Activated naive CD8-positive, alpha-beta T cell treated with anti-CD3 and anti-CD28 coated beads, Interleukin-2, amount 10 ng/mL, durations not matched to agents 7 days and 5 days (primary cell): ENCODE measurements at places on chromosomes 6 and 20.

GRCh38 chr20:23205611-23206041 is 119.5 kb upstream of the CD93 start:
- DNase-seq, result no peak

- no peak for DNase-seq
Measured at GRCh38 chr6:96468681-96469224, 52.9 kb upstream of the UFL1 start.

DNA sequence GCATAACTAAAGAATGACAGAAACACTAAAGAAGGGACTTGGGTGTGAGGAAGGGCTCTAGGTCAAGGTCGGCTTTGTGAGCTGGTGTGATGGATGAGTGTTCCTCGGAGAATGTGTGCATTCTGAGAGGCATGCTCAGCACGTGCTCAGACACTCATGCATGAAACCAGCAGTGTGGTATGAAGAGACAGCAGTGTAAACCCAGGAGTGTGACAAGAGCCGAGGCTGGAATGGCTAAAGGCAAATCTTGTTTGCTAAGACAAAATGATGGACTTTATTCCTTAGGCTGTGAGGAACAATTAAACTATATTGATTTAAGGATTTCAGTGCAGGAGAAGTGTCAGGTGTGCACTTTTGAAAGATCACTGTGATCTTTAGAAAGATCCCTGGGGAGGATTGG is 107.4 kb upstream of the MAP7 start:
- no peak for DNase-seq

GRCh38 chr20:5787796-5788165 is 37.6 kb downstream of the SHLD1 start:
- DNase-seq, result no peak

DNA sequence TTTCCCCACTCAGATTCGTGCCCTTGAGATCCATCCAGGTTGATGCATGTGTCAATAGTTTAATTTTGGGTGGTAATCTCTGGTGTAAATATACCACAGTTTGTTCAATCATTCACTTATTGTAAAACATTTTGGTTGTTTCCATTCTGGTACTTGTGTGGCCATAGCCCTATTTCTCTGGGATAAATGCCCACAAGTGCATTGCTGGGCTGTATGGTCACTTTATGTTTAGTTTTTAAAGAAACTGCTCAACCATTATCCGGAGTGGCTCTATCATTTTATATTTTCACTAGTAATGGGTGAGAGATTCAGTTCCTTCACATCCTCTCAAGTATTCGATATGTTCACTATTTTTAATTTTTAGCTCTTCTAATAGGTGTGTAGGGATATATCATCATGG is 60.7 kb upstream of the RNF24 start:
- no peak for DNase-seq

DNA sequence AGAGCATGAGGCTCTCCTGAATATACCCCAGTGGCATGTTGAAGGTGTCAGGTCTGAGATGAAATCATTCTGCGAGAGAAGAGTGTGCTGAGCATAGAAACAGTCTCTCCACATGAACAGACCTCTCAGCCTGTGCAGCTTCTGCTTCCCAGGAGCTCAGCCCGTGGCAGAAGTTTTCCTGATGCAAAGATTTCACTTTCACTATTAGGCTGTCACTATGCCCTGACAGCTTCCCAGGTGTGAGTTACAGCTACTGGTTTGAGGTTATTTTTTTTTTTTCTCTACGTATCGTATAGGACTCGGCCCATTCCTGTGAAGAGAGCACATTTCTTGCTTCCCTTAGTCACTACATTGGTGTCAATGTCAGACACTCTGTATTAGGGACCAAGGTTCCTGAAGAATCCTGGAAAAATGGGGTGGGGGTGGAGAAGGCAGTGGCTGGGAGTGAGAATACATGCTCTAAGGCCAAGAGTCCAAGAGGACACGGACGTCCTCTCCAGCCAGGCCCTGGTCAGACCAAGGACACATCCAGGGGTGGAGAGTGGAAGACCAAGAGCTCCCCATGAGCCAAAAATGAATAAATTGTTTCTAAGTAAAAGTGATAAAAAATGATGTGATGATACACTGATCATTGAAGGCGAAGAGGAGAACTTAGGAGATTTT is 121.2 kb upstream of the AKAP12 start:
- no peak for DNase-seq

DNA sequence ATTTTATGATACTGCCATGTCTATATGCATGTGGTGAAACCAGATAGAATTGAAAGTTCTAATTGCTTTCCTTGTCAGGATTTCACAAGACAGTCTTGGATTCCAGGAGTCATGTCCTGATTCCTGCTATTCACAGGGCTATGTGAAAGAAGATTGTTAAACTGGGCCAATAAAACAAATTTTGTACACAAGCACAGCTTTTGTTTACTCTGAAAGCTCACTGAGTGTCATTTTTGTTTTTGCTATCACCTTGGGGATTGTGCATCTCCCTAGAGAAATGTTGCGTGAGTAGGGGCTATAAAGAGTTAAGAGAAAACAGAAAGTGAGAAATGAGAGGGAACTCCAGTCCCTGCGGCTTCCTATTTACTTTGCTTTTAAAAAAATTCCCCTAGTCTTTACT is 627.5 kb downstream of the PKHD1 start:
- no peak for DNase-seq

DNA sequence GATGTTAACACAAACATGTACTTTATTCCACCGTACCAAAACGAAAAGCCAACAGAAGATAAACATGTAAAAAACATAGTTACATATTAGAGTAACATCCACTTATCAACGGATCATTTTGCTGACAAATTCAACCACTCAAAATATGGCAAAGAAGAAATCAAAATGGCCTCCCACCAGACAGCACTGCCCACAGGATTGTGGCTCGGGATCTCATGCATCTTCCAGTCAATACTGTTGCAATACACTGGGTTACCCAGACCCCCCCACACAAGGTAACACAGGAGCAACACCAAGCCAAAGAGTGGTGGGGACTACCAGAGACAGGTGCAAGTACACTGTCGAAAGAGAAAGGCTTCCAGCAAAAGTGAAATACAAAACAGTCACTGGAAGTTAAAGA is 57.9 kb upstream of the NHSL1 start:
- DNase-seq, result no peak

DNA sequence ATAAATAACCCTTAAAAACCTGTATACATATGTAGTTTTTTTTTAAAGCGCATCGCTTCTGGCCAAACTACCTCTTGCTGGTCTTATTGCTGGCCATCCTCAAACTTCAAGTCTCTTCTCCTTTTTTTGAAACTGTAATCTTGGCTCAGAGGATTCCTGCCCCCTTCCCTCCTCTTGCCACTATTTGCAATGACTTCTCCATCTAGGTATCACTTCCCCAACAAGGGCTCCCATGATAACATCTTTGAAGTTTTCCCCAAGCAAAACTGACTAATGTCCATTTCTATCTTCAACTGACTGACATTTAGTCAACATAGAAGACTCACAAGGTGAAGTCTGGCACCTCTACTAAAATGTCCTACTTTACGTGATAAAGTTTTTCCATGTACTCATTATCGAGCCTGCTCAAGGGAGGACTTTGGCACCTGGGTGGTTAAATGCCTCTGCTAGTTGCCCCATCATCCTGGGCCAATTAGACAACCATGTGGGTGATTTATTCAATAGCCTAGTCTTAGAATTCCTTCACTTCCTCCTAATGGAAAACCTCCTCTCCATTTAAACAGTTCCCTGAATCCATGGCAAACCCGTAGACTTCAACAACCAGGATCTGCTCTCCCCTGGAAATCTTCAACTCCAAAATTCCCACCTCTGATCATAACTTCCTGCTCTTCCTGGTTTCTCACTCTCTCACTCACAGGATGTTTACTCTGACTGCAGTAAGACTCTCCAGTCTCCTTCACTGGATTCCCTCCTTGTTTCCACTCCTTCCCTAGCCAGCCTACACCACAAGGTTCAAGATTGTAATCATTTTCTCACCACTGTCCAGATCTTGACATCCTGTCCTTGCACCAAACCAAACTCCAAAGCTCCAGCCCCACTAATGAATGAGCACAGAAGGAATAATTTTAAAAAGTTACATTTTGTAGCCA is 9.4 kb upstream of the PLAGL1 start:
- DNase-seq, result no peak

GRCh38 chr20:13638162-13638495 is 603 bp downstream of the TASP1 start:
- no peak for DNase-seq

DNA sequence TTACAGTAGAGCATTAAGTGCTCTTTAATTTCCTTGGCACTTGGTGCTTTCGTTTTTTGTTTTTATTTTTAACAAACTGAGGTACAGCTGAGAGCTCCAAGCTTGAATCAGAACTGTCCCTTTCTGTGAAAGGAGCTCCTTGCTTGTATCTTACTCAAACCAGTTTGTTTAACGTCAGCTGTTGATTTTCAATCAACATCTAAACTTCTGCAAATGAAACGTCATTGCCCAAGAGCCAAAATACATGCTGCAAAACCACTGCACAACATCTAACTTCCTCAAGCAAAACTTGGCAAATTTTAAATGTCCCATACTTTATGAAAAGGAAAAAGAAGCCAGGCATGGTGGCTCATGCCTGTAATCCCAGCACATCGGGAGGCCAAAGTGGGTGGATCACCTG is 15.2 kb downstream of the VNN2 start:
- DNase-seq, result no peak

- DNase-seq, result no peak
Measured at GRCh38 chr6:87213364-87213763, 58.0 kb downstream of the ZNF292 start.

DNA sequence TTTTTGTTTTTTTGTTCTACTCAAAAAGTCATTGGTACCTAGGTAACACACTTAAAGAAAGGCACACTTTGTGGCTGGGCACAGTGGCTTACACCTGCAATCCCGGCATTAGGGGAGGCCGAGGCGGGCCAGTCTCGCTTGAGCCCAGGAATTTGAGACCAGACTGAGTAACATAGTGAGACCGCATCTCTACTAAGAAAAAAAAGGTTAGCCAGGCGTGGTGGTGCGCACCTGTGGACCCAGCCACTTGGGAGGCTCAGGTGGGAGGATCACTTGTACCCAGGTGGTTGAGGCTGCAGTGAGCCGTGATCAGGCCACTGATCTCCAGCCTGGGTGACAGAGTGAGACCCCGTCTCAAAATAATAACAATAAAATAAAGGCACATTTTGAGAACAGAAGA is 67.4 kb upstream of the BHLHE23 start:
- DNase-seq, result no peak
